ENCODE measurements at places on chromosomes 2 and 18.

GRCh38 chr18:70380915-70381896 is 92.4 kb downstream of the SOCS6 start:
- no peak for DNase-seq

DNA sequence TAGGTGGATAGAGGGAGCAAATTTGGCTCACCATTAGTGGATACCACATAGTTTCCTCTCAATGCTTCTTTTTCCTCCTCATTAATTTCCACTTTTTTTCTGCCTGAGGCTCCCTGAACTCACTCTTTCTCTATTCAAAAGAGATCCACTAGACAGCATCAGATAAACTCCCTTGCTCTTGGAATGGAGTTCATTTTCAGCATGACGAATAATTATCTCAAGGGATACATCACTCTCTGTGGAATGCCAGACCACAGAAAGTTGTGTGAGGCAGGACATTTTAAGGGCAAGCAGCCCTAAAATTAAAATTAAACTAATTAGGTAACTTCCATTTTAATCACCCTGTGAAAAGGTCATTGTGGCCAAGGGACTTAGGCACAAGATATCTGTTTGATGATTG is 1920.1 kb upstream of the CELF4 start:
- DNase-seq = peak; percentile 73

- peak; percentile 59 for DNase-seq
Observed at GRCh38 chr2:229489016-229489415, 217.9 kb upstream of the PID1 start.

DNA sequence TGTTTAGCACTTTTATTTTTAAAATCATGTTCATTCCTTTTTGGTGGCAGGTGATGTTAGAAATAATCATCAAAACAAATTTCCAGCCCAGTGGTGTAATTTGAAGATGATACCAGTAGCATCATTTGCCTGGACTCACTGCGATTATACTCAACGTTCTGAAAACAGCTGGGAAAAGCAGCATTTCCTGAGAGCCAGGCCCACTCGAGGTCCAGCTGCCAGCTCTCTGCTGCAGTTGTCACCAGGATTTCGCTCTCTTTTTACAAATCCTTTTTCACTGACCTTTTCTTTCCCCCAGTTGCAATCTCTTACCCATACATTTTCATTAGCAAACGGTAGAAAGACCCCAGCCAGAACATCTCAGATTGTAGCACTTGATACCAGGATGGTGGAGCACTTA is 110.6 kb upstream of the LYPD1 start:
- no peak for DNase-seq

DNA sequence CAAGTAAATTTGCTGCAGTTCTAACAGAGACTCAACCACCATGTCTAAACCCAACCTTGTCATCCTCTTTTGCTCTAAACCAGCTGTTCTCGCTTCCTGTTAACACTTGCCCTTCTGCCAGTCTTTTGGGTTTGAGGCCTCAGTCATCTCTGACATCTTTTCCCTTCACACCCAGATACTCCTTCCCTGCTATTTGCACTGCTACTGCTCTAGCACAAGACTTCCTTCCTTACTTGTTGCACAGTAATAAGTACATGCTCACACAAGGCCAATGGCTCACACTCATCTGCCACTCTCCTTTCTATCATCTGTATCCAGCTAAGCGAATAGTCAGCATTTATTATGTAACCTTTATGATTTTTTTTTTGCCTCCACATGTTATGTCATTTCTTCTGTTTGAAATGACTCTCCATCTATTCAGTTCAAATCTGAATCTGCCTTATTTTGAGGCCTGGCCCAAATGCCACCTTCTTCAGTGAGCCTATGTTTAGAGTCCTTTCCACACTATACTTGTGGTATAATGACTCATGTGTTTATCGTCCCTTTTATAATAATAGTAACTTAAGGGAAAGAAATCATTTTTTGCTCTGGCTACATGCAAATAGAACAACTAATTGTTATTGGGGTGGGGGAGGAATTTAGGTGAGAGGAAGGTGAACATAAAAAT is 22.5 kb upstream of the CDKL4 start:
- peak; percentile 19 for DNase-seq

DNA sequence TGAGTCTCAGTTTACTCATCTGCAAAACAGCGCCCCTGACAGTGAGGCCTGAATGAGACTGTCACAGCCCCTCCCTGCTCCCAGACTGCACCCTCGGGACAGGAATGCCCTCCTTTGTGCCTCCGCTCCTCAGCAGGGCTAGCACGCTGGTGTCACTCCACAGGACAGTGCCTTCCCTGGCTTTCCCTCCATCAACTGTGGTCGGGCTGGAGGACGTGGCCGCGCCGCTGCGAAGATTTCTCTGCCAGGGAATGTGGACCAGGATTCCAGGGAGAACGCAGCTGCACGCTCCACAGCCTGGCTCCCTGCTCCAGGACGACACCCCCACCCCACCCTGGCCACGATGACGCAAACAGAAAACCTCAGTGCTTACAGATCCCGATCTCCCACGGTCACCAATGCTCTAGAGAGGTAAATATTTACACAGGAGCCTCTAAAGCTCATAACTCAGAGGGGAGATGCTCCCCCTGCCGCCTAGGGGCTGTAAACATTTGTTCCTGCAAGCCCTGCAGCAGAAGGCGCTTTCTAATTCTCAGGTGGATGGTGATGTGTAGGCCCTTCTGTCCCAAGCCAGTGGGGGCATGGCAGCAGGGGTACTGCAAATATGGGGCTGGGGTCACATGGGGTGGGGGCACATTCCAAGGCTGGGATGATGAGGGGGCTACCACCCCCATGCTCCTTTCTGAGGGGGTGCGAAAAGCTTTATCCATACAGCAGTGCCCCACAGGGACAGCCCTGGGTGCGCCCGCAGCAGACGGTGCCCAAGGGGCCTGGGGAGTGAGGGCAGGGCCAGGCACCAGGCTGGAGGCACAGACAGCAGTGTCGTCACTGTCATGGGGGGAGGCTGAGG is 12.4 kb downstream of the HS6ST1 start:
- DNase-seq = peak; percentile 99

DNA sequence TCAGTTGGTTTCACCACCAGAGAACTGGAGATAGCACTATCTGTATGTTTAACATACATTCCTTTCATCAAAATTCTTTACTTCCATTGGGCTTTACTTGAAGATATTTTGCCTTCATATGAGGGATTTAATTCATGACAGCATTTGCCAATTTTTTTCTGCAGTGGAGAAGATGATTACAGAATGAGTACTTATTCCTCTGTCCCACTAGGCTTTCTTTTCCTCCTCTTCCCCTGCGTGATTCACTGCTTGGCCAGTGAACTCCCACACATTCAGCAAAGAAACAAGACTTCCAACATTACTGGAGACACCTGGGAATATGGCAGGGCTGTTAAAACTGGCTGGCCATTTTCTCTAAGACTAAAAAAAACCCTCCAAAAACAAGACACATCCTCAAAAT is 425.8 kb upstream of the KCNH7 start:
- peak; percentile 81 for DNase-seq

DNA sequence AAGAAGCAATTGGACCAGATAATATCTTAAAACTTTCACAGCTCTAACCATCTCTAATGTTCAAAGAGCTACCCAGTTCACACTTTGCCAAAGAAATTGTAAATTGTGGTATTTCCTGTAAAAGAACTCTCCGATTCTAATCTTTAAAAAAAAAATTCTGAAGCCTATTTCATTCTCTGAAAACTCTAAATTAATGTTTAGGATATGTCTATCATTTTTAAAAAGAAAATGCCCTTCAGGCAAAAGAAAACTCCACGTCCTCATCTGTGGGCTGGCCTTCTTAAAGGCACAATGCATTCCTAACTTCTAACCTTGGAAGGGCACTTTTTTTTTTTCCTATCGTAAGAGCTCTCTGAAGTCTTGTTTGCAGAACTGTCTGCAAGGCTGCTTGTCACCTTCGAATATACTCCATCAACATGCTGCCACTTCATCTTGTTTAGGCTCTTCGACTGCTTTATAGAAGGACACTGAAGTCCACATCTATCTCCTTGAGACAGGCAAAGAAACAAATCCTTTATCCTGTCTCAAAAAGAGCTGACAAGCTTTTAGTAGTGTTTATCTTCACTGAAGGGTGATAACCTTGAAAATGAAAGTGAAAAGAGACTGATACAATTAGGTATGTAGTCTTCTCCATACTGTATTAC is 124.3 kb upstream of the SLC39A10 start:
- DNase-seq = peak; percentile 38

DNA sequence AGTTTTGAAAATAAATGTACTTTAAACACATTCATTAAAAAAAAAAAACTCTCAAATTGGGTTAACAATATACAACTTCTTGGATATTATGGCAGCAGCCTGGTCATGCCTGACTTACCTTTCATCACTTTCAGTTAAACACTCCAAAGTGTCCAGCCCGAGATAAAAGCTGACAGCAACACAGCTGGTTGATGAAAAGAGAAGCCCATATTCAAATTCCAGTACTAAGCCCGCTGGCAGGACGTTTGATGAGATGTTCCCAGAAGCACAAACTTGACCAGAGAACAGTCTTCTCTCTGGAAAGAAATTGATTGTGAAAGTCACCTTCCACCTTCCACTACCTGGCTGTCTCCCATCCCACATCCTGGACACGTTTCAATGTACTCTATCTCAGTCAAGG is 586.3 kb downstream of the TDRD15 start:
- no peak for DNase-seq

DNA sequence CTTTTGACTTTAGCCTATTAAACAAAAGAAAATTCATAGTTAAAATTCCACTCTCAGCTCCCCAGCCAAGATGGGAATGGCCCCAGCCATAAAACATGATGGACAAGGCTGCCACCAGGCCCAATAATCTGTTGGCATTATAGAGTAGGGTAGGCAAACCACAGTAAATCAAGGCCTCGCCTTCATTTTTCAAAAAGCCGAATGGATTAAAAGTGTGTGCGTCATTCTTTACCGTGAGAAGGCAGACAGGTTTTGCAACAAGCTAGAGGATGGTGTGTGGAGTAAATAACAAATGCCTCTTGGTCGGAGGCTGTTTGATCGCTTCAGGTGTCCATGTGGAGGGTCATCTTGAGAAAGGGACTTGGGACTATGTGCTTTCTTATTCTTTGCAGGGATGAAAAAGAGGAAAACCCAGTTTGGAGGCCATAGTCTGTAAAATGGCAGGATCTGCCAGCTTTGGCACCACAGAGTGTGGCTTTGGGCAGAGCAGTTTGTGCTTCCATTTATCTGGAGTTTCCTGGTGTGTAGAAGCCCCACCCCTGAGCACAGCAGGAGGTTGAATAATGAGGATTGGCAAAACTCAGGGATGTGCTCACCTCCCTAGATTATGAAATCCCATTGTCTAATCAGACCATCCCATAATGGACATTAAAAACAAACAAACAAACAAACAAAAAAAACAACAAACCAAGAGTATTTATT is 57.1 kb upstream of the ITGB6 start:
- peak; percentile 83 for DNase-seq

- DNase-seq = peak; percentile 85
Observed at GRCh38 chr2:177543007-177543760, 150.6 kb downstream of the AGPS start.

Measured in amniotic epithelial cell (primary cell).